Activated naive CD8-positive, alpha-beta T cell treated with anti-CD3 and anti-CD28 coated beads, Interleukin-2, amount 10 ng/mL, durations not matched to agents 7 days and 5 days (primary cell): ENCODE measurements at places on chromosomes 16 and 17.

GRCh38 chr16:27426423-27427408 is 24.7 kb downstream of the IL21R start:
- peak; percentile 66 for DNase-seq

- DNase-seq: no peak
Measured at GRCh38 chr17:75472119-75472518, 15.7 kb downstream of the TMEM94 start.

GRCh38 chr17:8068736-8069586 is 18.6 kb downstream of the ALOX12B start:
- DNase-seq: no peak

DNA sequence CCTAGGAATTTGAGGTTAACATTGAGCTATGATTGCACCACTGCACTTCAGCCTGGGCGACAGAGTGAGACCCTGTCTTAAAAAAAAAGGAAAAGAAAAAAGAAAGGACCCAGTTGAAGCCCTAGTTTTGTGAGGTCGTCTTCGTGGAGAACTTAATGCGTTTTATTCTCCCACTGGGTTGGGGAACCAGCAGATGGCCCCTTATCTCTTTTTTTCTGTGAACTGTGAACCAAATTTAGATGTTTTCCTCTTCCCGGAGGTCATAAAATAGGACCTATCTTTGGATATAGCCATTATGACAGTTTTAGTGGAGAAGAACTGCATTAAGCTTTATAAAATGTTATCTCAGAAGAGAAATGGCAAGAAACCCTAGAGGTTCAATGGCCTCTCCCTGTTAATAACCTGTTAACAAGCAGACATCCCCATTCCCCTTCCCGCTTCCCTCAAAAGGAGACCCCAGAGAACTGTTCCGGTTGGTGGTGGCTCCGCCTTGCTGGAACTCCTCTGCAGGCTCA is 23.5 kb downstream of the KIAA0513 start:
- DNase-seq: no peak

GRCh38 chr16:24851700-24852099 is 5.9 kb downstream of the SLC5A11 start:
- no peak for DNase-seq

DNA sequence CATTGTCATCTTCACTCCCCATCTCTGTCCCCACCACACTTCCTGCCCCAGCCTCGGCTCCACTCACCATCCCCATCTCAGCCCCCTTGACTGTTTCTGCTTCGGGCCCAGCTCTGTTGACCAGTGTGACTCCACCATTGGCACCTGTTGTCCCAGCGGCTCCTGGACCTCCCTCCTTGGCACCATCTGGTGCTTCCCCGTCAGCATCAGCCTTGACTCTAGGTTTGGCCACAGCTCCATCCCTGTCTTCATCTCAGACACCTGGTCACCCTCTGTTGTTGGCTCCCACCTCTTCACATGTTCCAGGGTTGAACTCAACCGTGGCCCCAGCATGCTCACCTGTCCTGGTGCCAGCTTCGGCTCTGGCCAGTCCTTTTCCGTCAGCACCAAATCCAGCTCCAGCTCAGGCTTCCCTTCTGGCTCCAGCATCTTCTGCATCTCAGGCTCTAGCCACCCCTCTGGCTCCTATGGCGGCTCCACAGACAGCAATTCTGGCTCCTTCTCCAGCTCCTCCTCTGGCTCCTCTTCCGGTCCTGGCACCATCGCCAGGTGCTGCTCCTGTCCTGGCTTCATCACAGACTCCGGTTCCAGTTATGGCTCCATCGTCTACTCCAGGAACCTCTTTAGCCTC is 24.4 kb upstream of the PHKG2 start:
- DNase-seq: no peak
